ENCODE measurements at places on chromosomes 1 and 21. TPM values are rescaled to one million over a fixed set of nuclear protein-coding genes. Genes with fewer than 3 reads are reported as not detected.
A peak's percentile ranks its signal among the peaks of the same experiment; 100 is the strongest.

DNA sequence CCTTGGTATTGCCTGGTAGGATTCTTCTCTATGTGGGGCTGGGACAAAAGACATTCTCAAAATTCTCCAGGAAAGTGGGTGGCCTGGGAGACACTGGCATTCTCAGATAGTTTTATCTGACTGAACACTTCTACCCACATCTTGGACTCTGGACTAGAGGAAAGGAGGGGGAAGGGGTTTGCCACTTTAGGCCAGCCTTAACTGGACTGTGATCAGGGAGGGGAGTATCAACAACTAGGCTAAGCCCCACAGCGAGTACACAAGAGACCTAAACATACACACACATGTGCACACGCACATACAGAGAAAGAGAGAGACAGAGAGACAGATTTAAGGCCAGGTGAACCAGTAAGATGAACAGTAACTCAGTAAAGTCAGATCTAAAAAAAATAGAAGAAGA lies 1.2 kb upstream of the SEMA6C start:
- DNase-seq, result no peak

DNA sequence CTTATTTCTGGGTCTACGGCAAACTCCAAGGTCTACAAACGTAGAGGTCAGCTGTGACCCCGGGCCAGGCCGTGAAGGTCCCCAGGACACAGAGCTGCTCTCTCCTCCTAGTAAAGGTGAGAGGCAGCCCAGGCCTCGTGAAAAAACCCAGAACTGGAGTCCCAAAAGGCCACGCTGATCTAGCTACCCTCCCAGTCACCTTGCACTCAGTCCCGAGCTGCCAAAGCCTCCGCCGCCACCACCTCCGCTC lies 125 bp downstream of the ATP5PF start:
- no peak for DNase-seq

DNA sequence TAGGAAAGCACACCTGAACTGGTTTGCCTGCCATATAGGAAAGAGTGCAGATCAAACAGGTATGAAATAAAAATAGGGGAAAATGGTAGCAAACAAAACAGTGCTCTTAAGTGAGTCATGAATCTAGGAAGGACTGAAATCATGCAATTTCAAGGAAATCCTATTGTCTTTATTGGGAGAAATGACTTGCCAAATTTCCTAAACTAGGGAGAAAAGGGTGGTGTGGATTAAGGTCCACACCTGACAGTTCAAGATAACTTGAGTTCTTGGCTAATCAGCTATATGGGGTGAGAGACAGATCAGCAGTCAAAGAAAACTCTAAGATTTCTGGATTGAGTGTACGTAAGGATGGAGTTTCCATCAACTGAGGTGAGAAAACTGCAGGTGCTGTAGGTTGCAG lies 101.1 kb downstream of the PRKAB2 start:
- DNase-seq, result no peak

- DNase-seq, result no peak
Measured at GRCh38 chr1:26913389-26913753, 404 bp downstream of the NR0B2 start.

GRCh38 chr1:21269461-21270085 lies 20.7 kb downstream of the ECE1 start:
- no peak for DNase-seq

GRCh38 chr1:177786176-177786745 lies 183.6 kb downstream of the SEC16B start:
- DNase-seq, result no peak

- DNase-seq, result peak; percentile 67
Measured at GRCh38 chr1:153985341-153985912, 712 bp downstream of the RAB13 start.

- no peak for DNase-seq
Measured at GRCh38 chr1:218787826-218788225, 385.9 kb upstream of the LYPLAL1 start.

- DNase-seq, result no peak
Measured at GRCh38 chr1:161747801-161748200, 1.8 kb upstream of the DUSP12 start.

DNA sequence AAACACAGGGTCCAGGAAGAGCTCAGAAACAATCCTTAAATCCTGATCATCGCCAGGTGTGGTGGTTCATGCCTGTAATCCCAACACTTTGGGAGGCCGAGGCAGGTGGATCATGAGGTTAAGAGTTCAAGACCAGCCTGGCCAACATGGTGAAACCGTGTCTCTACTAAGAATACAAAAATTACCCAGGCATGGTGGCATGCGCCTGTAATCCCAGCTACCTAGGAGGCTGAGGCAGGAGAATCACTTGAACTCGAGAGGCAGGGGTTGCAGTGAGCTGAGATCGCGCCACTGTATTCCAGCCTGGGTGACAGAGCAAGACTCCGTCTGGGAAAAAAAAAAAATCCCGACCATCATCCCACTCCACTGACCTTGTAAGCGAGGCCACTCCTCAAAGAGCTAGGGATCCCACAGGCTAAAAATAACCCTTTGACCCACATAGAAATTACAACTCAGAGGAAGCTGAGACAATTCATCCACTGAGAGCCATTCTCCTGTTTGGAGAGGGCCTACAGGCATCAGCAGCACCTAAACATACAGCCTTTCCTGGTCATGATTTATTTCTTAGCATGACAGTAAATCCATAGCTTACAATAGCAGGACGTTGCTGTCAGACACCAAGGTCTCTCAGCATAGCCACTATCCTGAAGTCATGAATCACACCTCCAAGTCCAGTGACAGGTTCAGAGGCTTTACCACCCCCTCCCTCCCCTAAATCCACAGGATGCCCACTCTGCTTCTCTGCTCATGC lies 66.7 kb downstream of the TGFBR3 start:
- no peak for DNase-seq

DNA sequence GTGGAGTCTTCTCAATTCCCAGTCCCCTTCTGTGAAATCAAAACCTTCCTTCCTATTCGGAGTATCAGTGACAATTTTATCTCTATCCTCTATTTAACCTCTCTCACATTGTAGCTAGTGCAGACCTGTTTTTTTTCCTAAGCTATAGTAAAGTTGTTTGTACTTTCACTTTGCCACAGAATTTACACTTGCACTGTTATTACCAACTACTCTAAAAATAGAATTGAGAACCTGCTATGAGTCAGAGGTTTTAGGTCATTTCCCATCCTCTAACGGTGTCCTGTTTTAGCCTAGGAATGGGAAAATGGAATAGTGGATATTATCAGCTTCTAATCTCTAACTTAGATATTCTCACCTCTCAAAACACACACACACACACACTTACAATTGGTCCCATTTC lies 862.7 kb downstream of the NCAM2 start:
- no peak for DNase-seq

DNA sequence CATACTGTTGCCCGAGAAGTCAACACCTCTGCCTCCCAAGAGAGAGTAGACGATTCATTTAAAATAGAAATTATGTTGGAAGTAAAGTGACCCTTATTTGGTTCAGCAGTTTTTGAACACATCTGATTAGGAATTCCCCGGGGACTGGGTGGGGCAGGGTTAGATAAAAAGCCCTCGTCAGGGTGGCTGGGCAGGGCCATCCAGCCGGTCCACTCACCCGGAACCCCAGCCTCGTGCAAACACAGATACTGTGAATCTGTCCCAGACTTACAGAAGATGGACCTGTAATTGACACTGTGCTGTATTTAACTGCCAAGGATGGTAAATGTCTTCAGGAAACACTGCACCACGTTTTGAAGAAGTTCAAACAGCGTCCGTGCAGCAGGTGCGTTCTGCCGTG lies 63.7 kb downstream of the PRDM16 start:
- no peak for DNase-seq

DNA sequence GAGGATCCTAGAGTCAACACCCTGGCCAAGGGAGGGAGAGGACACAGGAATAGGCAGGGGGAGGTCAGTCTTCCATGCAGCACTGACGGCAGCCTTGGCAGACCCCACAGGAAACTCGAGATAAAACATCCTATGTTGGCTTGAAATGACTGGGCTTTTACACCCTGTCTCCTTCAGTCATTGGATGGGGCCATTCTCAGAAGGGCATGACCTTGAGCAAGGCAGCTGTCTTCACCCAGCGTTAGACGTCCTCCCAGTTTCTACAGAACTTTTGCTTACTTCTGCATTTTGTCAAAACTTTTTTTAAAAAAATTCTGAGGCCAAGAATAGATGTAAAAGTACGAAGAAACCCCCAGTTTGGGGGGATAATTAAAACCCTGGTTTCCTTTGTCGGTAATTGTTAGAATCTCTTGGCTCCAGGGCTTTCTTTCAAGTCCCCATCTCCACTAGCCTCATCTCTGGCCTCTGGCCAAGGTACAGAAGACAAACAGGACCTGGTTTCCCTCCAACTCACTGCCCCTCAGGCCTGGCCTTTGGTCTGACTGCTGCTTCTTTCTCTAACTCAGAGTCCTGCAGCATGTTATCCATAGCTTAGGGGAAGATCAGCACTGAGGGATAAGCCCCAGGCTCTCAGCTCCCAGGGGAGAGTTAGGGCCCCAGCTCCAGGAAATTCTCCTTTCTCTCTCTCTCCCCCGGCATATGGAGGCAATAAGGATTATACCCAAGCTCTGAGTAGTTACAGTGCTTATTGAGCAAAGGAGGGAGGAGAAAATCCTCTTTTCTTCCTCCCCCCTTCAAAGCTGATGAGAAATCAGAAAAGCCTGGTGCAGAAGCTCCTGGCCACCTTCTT lies 51.6 kb upstream of the KCND3 start:
- DNase-seq, result peak; percentile 32

GRCh38 chr1:108149796-108150467 lies 50.2 kb downstream of the SLC25A24 start:
- DNase-seq, result no peak

GRCh38 chr21:33403786-33404585 lies 773 bp downstream of the IFNGR2 start:
- DNase-seq, result peak; percentile 69

DNA sequence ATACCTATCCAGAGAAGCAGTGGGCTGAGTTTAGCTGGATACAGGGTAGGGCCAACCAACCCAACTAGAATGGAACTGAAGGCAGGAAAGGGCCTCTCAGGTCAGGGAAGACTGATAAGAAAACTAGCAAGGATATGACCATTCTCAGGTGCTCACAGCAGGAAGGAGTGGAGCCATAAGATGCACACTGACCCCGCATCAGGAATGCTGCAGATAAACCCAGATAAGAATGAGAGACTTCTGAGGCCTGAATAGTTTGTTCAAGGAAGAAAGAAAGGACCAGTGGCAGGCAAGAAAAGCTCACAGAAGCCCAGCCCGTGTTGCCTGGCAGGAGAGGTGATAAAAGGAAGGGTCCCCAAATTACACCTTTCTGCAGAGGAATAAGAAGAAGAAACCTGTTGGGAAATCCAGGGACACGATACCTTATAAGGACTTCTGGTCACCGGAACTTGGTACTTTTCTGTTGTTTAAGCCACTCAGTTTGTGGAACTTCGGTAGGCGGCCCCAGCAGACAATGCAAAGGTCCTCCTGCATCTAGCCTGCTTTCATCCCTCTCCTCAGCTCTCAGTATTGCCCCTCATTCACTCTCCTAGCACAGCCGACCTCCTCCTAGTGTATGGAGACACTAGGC lies 58.9 kb downstream of the ATP1A1 start:
- no peak for DNase-seq

The TPTE gene
- total RNA-seq, result not detected

The C4BPB gene
- total RNA-seq, result 2.4 TPM

The FCGR3A gene
- 53.7 TPM for total RNA-seq
